Stimulated activated CD8-positive, alpha-beta memory T cell treated with anti-CD3 and anti-CD28 coated beads, Interleukin-15, amount 100 ng/mL, for 4 hours (primary cell): ENCODE measurements at places on chromosomes 16 and 17.

DNA sequence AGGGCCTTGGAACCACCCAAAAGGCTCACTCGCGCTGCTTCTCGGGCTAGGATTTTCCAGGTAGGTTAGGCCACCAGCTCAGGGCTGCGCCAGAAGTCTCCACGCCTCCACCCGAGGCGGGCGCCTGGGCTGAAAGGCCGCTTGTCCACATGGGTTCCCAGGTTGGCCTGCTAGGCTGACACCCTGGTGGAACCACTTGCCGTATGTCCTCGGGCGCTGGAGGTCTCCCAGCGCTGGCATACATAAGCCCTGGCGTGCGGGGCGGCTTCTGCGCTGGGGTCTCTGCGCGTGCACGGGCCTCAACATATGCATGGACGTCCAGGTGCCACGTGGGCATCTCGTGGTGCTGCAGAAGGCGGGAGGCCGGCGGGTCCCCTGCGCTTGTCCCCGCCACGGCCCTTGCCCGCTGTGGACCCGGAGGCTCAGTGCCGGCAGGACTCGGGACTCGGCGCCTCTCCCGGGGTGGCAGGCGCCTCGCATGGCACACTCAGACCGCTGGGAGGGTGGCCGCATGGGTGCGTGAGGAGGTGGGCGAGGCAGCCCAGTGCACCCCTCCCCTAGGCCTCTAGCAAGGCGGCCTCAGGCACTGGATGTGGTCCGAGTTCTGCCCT is 47.2 kb upstream of the ZNF629 start:
- no peak for DNase-seq

- no peak for DNase-seq
These were observed 6.1 kb upstream of the SPN start for GRCh38 chr16:29656688-29657523.

- DNase-seq, result no peak
These were observed 8.1 kb downstream of the AMZ2 start for GRCh38 chr17:68255731-68256538.

DNA sequence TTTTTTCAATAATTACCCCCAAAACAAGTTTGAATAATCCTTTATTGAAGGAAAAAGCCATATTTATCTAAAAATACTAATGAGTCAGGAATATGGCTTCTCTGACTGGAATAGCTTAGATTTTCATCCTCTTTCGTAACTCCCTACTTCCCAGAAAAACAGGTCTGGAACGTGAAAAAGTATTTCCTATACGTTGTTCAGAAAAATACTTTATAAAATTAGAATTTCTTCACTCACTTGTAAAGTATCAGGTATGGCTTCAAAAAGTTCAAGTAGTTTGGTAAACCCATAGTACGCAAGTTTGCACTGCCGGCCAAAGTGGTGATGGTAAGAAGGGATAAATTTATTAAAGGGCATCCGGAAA is 33.7 kb downstream of the MARF1 start:
- no peak for DNase-seq

- DNase-seq, result no peak
These were observed 4.4 kb upstream of the HOXB5 start for GRCh38 chr17:48597778-48598631.

DNA sequence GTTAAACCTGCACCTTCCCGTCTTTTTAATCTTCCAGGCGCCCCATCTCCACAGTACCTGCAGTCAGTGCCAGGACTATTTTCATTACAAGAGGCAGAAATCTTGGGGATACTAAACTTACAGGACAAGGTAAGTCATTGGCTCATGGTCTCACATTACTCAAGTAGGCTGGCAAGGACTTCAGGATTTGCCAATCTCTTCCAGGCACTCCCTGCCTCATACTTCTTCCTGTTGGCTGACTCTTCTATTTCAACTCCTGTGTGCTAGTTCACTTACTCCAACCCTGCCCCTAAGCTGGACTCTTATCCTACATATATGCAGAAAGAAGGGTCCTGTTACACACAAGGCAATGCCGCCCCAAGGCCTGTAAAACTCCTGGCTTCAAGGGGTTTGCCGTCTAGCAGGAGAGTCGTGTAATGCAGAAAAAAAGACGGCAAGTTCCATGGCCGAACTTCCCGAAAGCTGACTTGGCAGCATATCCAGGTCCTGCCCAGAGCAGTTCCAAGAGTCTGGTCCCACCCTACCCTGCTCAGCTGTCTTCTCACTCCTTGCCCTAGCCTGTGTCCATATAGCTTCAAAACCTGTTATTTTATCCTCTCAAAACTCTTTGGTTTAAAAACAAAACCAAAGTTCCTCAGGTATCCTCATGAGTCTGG is 14.8 kb downstream of the ERN1 start:
- DNase-seq, result no peak

- no peak for DNase-seq
These were observed 99.5 kb downstream of the SYCE1L start for GRCh38 chr16:77298418-77299360.
